Skeletal muscle tissue (tissue), 5 donors: ENCODE measurements at places on chromosomes 13 and 19. TPM values are rescaled to one million over a fixed set of nuclear protein-coding genes. Genes with fewer than 3 reads are reported as not detected.

Gene ZNF677
- 18.8 TPM for total RNA-seq

Gene MYO1F
- total RNA-seq: 7.8 TPM

Gene MUC16
- not detected for total RNA-seq

Gene CD70
- total RNA-seq: 1.0 TPM

Gene PINLYP
- total RNA-seq: 6.8 TPM

Gene ZNF20
- 2.1 TPM for total RNA-seq

Gene C19orf33
- total RNA-seq: not detected

Gene ADM5
- total RNA-seq: 1.0 TPM

Gene IL4I1
- 0.52 TPM for total RNA-seq
